Thymus (tissue), 14 donors: ENCODE measurements at places on chromosomes 16 and 17. TPM values are rescaled to one million over a fixed set of nuclear protein-coding genes. Genes with fewer than 3 reads are reported as not detected.

DNA sequence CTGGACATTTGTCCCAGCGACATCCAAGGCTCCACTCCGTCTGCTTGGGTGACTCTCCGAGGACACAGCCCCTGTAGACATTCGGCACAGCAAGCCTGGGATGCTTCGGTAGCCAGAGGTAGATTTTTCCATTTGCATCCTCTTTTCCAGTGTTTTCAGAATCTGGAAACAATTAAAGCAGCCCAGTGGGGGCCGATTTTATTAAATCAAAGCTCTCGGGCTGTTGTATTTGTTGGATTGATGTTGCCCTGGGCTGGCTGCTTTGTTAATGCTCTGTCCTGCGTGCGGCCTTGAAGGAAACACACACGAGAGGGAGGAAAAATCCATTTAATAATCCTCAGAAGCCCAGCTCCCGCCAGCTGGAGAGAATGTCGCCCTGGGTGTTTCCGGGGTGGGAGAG, 158.1 kb upstream of the CIBAR2 start:
- H3K27me3 ChIP-seq: no peaks in the 10 kb centered on the region
- H3K4me1 ChIP-seq: no peaks in the 10 kb centered on the region
- H3K36me3 ChIP-seq: no peaks in the 10 kb centered on the region
- no peak for DNase-seq

DNA sequence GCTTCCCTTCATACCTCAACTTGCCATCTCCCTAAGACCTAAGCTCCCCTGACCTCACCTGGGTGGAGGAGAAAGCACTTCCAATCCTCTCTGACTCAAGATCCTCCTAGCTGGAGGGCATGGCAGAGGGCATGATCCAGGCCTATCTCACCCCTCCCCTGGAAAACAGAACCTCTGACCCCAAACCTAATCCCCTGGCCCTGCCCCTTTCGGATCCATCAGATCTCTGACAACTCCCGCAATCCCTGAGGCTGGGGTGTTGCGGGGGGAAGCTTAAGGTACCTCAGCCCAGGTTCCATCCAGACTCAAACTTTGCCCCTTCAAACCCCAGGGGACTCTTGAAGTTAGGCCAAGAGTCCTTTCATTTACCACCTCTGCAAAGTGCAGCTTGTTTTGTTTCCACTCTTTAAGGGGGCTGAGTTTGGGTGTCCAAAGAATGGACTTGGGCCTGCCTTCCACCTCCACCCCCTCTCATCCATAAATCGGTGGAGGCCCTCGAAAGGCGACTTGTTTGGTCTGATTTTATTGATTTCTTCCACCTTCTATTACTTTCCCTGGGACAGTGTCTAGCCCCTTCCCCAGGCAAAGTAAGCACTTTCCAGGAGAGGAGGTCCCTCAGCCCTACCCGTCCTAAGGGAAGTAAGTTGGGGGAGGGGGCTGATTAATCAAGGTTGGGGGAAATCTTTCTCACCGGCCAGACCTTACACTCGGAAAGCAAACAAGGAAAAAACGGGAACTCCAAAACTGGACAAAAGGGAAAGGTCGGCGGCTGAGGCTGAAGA, 2.6 kb downstream of the EPOP start:
- H3K4me1 ChIP-seq: peaks cover 7% of the 10 kb centered on the region
- H3K27ac ChIP-seq: no peak overlapping the region
- no peak for DNase-seq
- H3K36me3 ChIP-seq: no peaks in the 10 kb centered on the region
- no peak overlapping the region for H3K4me3 ChIP-seq

DNA sequence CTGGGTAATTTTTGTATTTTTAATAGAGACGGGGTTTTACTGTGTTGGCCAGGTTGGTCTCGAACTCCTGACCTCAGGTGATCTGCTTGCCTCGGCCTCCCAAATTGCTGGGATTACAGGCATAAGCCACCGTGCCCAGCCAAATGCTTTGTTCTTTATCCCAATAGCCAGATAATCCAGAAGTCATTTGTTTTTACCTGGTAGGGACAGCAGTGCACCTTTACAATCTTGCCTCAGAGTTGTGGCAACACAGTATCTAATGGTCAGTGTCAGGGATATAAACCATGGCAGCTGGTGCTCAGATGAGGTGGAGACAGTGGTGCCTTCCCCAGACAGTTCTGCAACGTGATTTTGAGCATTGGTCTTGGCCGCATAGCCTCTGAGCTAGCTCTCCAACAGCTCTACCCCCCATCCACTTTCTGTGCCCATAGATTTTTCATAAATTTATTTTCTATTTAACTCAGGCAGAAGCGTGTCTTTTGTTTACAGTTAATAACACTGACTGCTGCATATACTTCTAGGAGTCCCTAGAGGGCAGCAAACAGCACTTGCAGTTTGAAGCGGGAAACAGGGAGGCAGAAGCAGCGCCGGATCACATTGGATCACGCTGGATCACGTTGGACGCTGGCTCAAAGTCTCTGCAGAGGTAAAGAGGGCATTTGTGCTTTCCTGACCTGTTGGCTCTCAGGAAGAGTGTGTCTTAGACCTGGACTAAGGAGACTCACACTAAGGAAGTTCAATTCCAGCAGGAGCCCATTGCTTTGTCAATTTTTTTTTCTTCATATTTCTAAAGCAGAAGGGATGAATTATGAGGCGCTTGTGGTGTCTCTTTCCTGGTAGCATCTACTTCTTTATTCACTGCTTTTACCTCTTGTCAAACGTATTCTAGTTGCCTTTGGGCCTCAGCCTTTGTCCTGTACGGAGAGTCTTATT, 5.1 kb upstream of the GGT6 start:
- H3K27me3 ChIP-seq: no peaks in the 10 kb centered on the region
- H3K4me1 ChIP-seq: peaks cover 13% of the 10 kb centered on the region

GRCh38 chr17:35930211-35931065, at the start of gene RDM1:
Gene RDM1 (minus strand): TSS chr17:35930773. CDS start chr17:35930727, 46 bp downstream.
- peak within 1 kb of the TSS; percentile 12 for H3K27ac ChIP-seq
- peak within 1 kb of the TSS; percentile 62 for H3K4me3 ChIP-seq
- no peaks in the 10 kb centered on the region for H3K27me3 ChIP-seq
- H3K36me3 ChIP-seq: no peaks in the 10 kb centered on the region

GRCh38 chr17:18981642-18982424, 22.7 kb downstream of the FAM83G start:
- no peaks in the 10 kb centered on the region for H3K36me3 ChIP-seq
- no peaks in the 10 kb centered on the region for H3K27me3 ChIP-seq
- no peak overlapping the region for H3K4me3 ChIP-seq
- H3K4me1 ChIP-seq: peaks cover 4% of the 10 kb centered on the region

DNA sequence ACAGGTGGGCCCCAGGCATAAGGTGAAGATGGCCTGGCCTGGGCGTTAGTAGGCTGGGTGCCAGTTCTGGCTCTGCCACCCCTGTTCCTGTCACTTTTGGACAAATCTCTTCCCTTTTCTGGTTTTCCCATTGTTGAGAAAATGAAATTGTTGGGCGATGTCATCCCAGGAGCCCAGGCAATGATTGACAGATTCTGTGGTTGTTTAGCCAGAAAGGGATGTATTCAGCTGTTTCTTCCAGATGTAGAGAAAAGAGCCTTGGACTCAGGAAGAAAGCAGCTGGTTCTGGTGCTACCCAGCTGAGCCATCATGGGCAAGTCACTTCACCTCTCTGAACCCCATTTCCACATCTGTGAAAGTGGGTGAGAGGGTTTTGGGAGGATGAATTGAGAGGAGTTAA, 60.1 kb upstream of the MRTFB start:
- peaks cover 4% of the 10 kb centered on the region for H3K4me1 ChIP-seq
- H3K27ac ChIP-seq: no peak overlapping the region
- no peaks in the 10 kb centered on the region for H3K36me3 ChIP-seq
- H3K27me3 ChIP-seq: no peaks in the 10 kb centered on the region
- H3K4me3 ChIP-seq: no peak overlapping the region
- DNase-seq: no peak

- H3K4me3 ChIP-seq: peak overlapping the region; percentile 17
- H3K27me3 ChIP-seq: peaks cover 97% of the 10 kb centered on the region
- no peaks in the 10 kb centered on the region for H3K36me3 ChIP-seq
- H3K4me1 ChIP-seq: peaks cover 7% of the 10 kb centered on the region
- no peak for DNase-seq
- H3K27ac ChIP-seq: no peak overlapping the region
Observed at GRCh38 chr16:86575754-86576557, 2.4 kb upstream of the FOXL1 start.

DNA sequence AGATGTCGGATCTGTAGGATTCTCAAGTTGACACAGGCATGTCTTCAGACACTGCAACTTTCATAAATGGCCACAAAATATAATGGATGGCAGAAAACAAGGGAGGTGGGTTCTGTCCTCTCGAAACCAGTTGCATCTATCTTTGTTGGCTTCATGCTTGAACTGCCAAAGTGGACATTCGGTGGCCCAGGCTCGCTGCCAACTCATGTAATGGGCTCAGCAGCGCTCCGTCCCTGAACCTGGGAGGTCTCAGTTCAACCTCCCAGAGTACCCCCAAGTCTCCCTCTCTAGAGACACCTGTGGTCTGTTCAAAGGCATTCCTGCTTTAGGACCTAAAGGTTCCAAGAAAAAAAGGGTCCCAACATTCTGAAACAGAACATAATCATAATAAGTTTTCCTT, 71.9 kb downstream of the NXN start:
- H3K4me3 ChIP-seq: no peak overlapping the region
- no peaks in the 10 kb centered on the region for H3K36me3 ChIP-seq
- no peaks in the 10 kb centered on the region for H3K4me1 ChIP-seq
- no peak overlapping the region for H3K27ac ChIP-seq
- no peak for DNase-seq
- no peaks in the 10 kb centered on the region for H3K27me3 ChIP-seq

GRCh38 chr17:78718575-78719208, 63.4 kb downstream of the CYTH1 start:
- H3K4me3 ChIP-seq: no peak overlapping the region
- DNase-seq: no peak
- H3K27me3 ChIP-seq: no peaks in the 10 kb centered on the region
- H3K27ac ChIP-seq: no peak overlapping the region

GRCh38 chr17:79413611-79414010, 197.2 kb downstream of the RBFOX3 start:
- peaks cover 13% of the 10 kb centered on the region for H3K27me3 ChIP-seq
- no peak overlapping the region for H3K27ac ChIP-seq
- H3K36me3 ChIP-seq: no peaks in the 10 kb centered on the region
- H3K4me3 ChIP-seq: no peak overlapping the region

DNA sequence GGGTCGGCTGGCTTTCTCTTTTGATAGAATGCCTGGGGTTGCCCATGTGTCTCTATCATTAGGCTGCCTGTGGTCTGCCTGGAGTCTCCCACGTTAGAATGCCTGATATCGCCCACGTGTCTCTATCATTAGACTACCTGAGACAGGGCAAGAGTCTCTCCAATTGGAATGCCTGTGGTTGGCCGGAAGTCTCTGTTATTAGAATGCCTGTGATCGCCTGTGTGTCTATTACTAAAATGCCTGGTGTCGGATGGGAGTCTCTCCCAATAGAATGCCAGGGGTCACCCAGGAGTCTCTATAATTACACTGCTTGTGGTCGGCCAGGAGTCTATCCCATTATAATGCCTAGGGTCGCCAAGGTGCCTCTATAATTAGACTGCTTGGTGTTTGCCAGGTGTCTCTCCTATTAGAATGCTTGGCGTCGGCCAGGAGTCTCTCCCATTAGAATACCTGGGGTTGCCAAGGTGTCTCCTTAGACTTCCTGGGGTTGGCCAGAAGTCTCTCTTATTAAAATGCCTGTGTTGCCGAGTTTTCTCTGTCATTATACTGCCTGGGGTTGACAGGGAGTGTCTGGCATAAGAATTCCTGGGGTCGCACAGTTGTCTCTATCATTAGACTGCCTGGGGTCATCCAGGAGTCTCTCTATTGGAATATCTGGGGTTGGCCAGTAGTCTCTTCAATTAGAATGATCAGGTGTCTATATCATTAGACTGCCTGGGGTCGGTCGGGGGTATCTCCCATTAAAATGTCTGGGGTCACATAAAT, 2272.8 kb downstream of the TP53TG3F start:
- no peaks in the 10 kb centered on the region for H3K4me1 ChIP-seq
- no peak for DNase-seq

- no peak overlapping the region for H3K4me3 ChIP-seq
- no peaks in the 10 kb centered on the region for H3K27me3 ChIP-seq
- DNase-seq: no peak
- H3K27ac ChIP-seq: peak overlapping the region; percentile 65
- H3K4me1 ChIP-seq: peaks cover 2% of the 10 kb centered on the region
Observed at GRCh38 chr16:17529982-17530760, 59.4 kb upstream of the XYLT1 start.

DNA sequence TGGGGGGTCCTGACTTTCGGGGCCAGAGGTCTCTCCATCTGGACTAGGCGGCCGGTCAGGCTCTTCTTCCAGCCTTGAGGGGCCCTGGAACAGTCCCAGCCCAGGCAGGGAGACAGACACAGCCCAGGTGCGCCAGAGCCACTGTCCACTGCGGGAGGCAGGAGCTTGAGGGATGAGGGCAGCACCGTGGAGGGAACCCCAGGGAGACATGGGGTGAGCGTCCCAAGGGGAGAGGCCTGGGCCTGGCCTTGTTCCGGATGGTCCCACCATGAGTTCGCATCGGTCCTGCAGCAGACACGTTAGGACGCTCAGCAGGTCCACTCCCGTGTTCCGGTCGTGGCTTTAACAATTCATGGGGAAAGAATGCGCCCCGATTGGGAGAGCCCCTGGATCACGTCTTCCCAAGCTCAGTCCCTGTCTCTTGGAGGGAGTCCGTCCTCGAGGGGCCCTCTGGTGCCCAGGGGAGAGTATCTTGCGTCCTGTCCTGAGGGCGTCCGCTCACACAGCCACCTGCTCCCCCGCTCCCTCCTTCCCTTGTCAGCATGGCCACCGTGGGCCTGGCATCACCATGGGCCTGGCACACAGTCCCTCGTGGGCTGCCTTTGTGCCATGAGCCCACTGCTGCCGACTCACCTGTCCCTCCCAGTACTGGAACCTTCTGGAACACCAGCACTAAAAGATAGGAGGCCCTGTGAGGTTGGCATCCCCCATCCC, 6.7 kb upstream of the NUDT16L1 start:
- H3K4me1 ChIP-seq: peaks cover 13% of the 10 kb centered on the region
- no peak overlapping the region for H3K27ac ChIP-seq
- H3K36me3 ChIP-seq: peaks cover 47% of the 10 kb centered on the region
- no peaks in the 10 kb centered on the region for H3K27me3 ChIP-seq

GRCh38 chr16:66236301-66236700, 130.2 kb upstream of the CDH5 start:
- H3K36me3 ChIP-seq: no peaks in the 10 kb centered on the region
- H3K27ac ChIP-seq: no peak overlapping the region
- no peak overlapping the region for H3K4me3 ChIP-seq
- H3K4me1 ChIP-seq: no peaks in the 10 kb centered on the region
- H3K27me3 ChIP-seq: no peaks in the 10 kb centered on the region

GRCh38 chr17:4448197-4448980, 14.6 kb downstream of the SPNS3 start:
- no peaks in the 10 kb centered on the region for H3K27me3 ChIP-seq
- H3K27ac ChIP-seq: no peak overlapping the region
- H3K4me3 ChIP-seq: no peak overlapping the region

GRCh38 chr17:47846716-47847340, 4.1 kb downstream of the SP6 start:
- no peak overlapping the region for H3K4me3 ChIP-seq
- no peak overlapping the region for H3K27ac ChIP-seq
- H3K36me3 ChIP-seq: no peaks in the 10 kb centered on the region
- DNase-seq: no peak
- peaks cover 2% of the 10 kb centered on the region for H3K4me1 ChIP-seq

The LRRC75A gene
- total RNA-seq: 1.6 TPM

The GDPD1 gene
- 4.5 TPM for total RNA-seq

The CACNG1 gene
- 0.42 TPM for total RNA-seq

The TOP2A gene
- total RNA-seq: 187 TPM

The TOM1L1 gene
- total RNA-seq: 15.0 TPM
